ENCODE measurements at places on chromosomes 7 and 10.

DNA sequence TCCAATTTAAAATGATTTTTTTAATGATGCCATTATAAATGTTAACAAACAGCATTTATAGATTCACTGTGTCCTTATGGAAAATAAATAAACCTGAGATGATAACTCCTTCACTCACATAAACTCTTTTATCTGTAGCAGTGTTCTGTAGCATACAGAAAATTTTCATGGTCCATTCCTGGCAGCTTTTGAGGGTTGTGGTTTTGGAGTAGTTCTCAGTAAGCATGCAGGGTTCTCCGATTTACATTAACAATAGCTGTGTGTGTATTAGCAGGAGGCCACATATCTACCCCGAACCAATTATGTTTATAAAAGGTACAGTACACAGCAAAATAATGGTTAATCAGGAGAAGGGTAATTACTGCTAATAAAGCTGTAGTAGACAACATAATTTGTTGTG, 162.7 kb downstream of the CDCA7L start:
- DNase-seq: no peak

DNA sequence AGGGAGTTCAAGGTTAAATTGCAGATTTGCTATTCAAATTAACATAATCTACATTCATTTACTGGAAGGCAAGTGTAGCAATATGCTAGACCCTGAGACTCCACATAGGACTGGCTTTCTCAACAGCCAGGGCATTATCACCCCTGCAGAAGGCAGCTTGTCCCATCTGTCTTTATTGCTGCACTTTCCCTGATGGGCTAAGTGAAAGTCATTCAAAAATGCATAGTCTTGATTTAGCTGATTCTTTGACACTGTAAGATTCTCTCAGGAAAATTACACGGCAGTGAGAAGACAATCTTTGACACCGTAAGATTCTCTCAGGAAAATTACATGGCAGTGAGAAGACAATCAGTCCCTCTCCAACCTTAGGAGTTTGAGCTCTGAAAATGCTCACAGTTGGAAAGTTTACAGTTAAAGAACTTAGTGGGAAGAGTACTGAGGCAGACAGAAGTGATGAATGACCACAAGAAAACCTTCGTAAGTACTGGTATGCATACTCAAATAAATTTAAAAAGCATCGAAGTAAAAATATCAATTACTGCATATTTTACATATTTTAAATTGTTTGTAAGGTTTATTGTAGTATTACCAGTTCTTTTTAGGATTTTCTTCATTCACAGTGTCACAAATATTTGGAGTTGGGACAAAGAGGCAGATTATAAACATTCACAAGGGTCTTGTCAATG, 88.9 kb downstream of the RAPGEF5 start:
- DNase-seq: no peak

DNA sequence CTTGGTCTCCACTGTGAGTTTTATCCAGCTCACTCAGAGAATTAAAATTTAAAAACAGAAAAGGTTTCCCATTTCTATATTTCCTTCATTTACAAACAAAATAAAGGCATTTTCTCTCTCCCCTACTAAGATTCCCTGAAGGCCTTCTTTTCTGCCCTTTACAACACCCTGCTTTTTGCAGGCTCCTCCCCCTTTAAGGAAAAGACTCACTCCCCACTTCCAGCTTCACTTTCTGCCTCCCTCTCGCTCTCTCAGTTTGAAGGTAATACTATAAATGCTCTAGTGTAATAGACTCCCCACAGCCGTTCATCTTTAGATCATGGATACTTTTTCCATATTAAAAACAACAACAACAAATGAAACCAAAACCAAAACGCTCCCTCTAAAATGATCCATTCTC, 53.3 kb downstream of the CDHR3 start:
- DNase-seq: no peak

DNA sequence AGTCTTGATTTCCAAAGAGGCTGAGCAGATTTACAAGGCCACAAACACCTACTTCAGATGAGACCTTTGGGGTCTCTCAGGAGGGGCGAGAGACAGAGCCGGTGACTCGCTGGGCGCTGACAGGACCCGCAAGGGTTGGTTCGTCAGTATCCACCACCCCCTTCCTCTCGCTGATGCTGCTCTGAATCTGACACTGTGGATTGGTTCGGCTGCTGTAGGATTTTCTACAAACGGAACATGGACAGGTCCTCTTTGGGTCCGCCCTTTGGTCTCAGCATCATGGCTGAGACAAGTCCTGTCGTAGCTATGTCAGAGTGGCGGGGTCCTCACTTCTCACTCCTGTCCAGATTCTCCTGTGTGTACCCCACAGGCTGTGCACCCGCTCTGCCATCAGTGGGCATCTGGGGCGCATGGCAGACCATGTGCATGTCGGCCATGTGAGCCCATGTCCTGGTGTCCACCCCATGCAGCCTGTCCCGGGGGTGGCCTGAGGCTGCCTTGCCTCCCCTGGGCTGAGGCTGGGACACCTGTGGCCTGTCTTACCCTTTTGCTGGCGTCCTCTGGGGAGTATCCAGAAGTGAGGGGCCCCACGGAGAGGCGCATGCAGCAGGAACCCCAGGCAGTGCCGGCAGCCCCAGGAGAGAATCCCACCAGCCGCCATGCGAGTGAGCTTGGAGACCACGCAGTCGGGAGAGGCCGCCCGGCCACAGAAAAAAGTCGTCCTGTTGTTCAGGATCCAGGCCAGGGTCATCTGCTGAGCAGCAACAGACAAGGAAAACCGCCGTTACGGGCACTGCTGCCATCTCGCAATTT, 21.6 kb upstream of the FAM20C start:
- DNase-seq: no peak

GRCh38 chr7:136953386-136953785, 84.9 kb downstream of the CHRM2 start:
- DNase-seq: no peak

DNA sequence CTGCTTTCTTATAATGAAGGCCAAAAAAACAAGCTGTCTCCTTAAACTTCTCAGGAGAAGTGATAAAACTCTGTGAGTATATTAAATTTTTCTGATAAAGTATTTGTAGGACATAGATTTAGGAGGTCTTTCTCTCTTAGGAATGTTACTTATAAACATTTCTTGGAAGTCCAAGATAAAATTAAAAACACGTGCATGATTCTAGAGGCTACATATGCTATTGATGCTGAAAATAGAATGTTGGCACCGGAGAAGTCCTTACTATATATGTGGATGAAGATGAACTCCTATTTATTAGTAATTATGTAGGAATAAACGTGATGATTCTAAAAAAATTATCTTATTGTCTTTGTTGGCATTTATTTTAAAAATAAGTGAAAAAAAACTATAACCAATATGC, 241.3 kb upstream of the LRRTM3 start:
- no peak for DNase-seq

DNA sequence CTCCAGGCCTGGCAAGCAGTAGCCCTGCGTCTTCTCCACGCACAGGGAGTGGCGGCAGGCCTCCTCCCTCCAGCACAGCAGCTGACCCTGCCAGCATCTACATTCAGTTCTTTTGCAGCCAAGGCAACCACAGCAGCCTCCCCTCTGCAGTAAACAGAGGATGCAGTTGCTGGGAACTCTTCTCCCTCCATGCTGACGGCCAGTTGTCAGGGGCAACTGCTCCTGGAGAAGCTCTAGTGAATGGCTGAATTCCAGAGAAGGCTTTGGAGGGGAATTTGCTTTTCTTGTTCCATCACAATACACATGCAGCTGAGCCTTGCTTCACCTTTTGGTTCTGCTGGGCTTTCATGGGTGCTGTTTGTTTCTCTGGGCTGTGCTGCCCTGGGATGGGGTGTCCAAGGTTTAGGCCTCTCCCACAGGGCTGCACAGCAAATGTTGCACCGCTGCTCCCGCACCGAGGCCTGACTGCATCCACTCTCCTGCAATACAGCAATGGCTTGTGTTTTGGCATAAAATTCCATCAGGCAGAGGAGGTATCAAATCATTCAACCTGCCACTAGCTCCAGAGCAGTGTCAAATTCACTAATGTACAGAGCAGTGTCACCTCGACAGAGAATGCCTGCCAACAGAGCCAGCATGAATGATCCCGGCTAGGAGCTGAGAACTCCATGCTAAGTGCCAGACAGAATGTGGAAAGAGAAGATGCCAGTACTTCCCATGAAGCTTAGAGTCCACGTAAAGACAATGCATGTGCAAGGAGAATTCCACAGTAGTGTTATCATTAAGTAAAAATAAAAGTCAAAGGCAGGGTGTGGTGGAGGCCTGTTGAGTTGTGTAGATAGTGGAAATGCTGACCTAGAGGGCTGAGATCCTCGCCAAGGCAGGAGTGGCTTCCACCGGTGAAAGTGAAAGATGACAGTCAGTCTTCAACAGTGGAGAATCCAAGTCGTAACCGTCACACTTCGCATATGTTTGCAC, 399.6 kb downstream of the DPP6 start:
- no peak for DNase-seq

DNA sequence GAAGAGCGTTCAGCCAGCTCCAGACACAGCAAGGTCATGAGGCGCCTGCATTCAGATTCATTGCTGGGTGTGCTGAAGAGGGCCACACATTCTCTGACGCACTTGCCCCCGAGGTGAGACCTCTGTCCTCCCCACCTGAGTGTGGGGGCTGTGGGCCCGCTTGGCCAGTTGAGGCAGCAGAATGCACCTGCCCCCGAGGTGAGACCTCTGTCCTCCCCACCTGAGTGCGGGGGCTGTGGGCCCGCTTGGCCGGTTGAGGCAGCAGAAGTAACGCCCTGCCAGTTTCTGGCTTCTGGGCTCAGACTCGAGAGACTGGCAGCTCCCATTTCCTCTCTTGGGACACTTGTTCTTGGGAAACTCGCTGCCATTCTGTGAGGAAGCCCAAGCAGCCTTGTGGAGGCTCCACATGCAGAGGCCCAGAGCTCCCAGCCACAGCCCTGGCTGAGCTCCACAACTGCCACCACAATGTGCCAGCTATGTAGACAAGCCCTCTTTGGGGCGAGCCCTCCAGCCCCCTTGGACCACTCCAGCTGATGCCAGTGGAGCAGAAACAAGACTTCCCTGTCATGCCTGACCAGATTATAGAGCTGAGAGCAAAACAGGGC, 434.0 kb downstream of the DNAJB6 start:
- no peak for DNase-seq

DNA sequence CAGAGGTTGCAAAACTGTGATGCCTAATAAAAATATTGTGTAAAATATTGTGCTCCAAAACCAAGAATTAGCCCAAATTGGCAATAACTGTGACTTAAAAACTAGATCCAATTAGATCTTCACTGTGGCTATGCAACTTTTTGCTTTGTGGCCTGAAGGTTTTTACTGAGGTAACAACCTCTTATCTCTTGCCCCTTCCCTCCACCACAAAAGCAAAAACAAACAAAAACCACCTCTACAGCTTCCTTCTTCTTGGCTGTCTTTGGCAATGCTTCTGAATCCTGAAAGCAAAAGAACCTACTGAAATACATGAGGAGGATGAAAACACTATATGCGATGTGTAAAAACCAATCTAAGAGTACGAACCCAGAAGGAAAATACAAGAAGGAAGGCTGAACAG, 226.7 kb upstream of the MBL2 start:
- DNase-seq: no peak

DNA sequence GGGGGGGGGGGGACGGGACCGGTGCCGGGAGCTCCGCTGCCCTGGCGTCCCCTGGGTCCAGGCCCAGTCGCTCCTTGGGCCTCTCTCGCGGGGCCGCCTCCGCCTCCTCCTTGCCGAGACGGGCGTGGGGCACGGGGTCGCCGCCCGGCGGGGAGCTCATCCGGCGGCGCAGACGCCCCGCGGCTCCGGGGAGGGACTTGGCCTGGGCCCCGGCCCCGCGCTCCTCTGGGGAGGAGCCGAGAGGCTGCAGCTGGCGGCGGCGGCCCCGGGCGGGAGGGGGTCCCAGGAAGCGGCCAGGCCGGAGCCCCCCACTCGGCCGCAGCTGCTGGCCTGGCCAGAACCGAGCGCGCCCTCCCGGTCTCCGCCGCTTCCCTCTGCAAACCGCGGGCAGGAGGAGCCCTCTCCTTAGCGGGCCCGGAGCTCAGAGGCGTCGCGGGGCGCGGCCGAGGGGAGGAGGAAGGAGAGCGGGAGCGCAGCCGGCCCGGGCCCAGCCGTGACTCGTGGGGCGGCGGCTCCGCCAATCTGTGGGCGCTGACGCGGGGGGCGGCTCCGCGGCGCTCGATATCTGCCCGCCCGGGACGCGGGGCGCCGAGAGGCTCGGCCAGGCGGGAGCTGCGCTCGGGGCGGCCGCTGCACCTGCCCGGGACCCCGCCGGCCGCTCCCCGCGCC, at the start of gene FAM20C:
Gene FAM20C, plus strand, starts transcription at position 591 of the 669 bp plus-strand sequence. CDS start 629 bp downstream, outside the sequence.
- peak; percentile 65 for DNase-seq

DNA sequence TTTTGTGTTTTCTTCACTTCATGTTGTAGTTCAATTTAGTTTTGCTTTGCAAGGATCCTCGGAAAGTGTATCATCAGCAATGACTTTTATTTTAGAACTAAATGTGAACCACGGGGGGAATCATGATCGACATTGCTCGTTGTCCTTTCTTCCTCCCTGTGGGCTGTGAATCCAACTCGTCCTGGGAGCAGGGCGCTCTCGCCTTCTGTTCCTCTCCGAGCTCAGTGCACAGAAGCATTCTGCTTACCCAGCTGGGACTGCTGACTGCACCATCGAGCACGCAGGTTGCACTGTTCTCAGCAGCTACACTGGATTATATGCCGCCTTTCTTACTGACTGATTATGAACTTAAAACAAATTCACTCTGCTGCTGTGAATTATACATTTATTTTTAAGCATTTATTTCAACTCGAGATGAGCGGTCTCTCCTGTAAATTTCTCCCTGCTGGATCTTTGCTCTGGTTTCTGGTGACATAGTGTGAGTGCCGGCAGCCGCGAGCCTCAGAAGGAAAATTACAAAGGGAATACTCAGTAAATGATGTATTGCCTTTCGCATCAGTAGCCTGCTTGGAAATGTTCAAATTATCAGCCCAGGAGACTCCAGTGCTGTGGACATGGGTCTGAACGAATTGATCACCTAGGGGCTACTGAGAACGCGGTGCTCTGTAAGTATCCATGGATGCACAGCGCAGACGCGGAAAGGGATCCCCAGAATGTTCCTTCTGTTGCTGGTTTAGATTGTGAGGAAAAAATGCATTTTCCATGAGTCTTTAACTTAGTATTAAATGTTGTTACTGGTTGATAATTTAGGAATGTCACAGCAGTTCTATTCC, 92.6 kb downstream of the PTPRE start:
- no peak for DNase-seq

GRCh38 chr10:100565206-100565985, 29.7 kb downstream of the HIF1AN start:
- DNase-seq: no peak

DNA sequence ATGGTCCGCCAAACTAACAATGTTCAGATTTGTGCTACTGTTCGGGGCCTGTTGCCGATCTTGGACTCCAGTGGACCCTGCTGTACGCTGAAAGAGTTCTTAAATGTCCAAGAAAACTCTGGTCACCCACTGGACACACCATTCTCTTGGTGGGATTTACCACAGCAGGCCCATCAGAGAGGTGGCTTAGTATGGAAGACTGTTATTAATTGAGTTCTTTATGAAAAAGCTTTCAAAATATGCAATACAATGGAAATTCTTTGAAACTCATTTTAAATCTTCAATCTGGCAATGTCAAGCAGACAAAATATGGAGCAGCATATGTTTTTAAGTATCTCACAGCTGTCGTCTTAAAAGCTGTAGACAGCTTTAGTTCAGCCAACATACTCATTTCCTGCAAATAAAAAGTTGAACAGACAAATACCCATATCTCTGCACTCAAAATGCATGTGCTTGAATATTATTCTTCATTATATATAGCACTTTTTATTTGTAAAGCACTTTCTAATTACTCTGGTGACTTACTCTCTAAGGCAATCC, 37.4 kb upstream of the GRM8 start:
- DNase-seq: no peak

Data from right renal pelvis (tissue), 4 donors.